ENCODE measurements at places on chromosomes 12 and 14. TPM values are rescaled to one million over a fixed set of nuclear protein-coding genes. Genes with fewer than 3 reads are reported as not detected.
A peak's percentile ranks its signal among the peaks of the same experiment; 100 is the strongest.

Gene CLEC2A
- not detected for total RNA-seq

Gene AKT1
- total RNA-seq = 157 TPM

DNA sequence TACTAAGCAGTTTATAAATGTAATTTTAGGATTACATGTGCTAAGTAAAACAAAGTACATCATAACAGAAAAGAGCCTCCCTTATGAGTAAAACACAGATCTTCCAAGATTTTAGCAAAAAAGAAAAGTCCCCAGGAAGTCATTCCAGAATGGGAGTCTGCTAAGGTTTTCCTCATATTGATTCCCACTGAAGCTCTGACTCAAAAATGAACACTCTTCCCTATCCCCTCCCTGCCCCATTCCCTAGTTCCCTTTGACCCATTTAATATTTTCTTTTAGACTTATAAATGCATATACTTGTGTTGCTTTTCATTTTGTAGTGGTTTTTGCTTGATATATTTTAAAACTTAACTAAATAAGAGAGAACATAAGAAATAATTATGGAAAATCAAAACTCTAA lies 40.1 kb downstream of the PTGER2 start:
- no peaks in the 10 kb centered on the region for H3K36me3 ChIP-seq
- peaks cover 45% of the 10 kb centered on the region for H3K4me1 ChIP-seq
- no peak overlapping the region for H3K4me3 ChIP-seq

- H3K27me3 ChIP-seq = no peaks in the 10 kb centered on the region
- H3K4me1 ChIP-seq = peaks cover 28% of the 10 kb centered on the region
- no peak for DNase-seq
- H3K4me3 ChIP-seq = no peak overlapping the region
- H3K27ac ChIP-seq = no peak overlapping the region
- no peaks in the 10 kb centered on the region for H3K36me3 ChIP-seq
These were observed 292.4 kb downstream of the NUAK1 start for GRCh38 chr12:105846331-105846730.

DNA sequence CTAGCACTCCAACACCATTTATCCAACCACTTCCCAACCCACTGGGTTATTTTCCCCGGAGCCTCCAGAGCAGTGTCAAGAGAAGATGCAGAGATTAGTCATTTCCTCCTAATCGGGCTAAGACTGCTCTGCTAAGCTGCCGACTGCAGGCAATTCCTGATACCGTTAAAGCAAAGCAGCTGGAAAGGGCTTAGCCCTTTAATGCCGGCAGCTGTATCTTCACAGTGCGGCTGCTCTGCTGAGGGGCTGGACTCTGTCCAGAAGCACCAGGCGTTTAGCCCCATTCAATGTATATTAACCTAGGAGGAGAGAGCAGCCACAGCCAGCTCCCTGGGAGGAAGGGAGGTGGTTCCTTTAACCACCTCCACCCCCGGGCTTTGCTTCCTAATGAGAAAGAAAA lies 11.1 kb downstream of the AQP6 start:
- peaks cover 17% of the 10 kb centered on the region for H3K4me1 ChIP-seq
- peak overlapping the region; percentile 26 for H3K4me3 ChIP-seq
- peak; percentile 83 for DNase-seq
- H3K27me3 ChIP-seq = no peaks in the 10 kb centered on the region
- H3K27ac ChIP-seq = peak overlapping the region; percentile 83
- peaks cover 5% of the 10 kb centered on the region for H3K36me3 ChIP-seq

GRCh38 chr14:33676135-33676566 lies 274.7 kb downstream of the EGLN3 start:
- peak overlapping the region; percentile 82 for H3K27ac ChIP-seq
- peaks cover 50% of the 10 kb centered on the region for H3K4me1 ChIP-seq
- no peaks in the 10 kb centered on the region for H3K36me3 ChIP-seq
- no peak for DNase-seq

DNA sequence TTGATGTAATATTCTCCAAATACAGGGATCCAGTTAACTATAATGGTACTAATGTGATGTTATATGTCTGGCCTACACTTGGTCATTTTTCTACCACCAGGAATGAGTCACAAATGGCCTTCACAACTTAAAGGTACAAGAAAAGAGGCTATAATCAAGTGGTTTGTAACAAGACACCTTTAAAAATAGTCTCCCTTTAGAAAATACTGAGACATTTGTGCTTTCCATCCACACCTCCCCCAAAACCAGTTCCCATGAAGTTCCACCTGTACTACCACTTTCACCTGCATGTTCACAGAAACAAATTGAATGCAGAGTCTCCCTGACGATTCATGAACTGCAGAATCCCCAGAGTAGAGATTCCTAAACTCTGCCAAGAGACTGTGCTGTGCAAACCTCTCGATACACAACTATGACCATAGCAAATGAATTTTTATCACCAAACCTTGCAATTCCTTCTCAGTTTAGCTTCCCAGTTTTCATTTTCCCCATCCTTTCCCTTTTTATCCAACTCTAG lies 6.0 kb downstream of the BTG1 start:
- peak overlapping the region; percentile 99 for H3K4me3 ChIP-seq
- H3K4me1 ChIP-seq = peaks cover 89% of the 10 kb centered on the region
- H3K27me3 ChIP-seq = no peaks in the 10 kb centered on the region
- peaks cover 45% of the 10 kb centered on the region for H3K36me3 ChIP-seq

- no peaks in the 10 kb centered on the region for H3K36me3 ChIP-seq
- H3K4me1 ChIP-seq = peaks cover 18% of the 10 kb centered on the region
- DNase-seq = no peak
- H3K27ac ChIP-seq = no peak overlapping the region
These were observed 2.0 kb upstream of the GALC start for GRCh38 chr14:87994974-87995373.

DNA sequence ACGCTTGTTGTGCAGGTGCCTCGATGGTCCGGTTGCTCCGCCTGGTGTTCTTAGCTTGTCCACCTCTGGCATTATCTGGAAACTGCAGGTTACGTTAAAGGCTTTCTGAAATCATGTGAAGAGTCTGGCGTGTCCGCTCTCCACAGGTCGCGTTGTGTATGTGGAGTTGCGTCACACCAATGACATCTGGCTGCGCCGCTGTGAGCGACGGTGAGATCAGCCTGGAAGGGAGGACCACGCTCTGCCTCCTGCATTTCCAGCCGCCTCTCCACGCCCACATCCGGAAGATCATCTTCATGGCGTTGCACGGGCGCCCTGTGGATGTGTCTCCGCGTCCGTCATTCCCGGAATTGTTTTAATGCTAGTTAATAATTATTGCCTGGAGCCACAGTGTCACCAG lies 50.6 kb upstream of the GALNT9 start:
- H3K27me3 ChIP-seq = peaks cover 24% of the 10 kb centered on the region
- H3K4me1 ChIP-seq = no peaks in the 10 kb centered on the region
- no peak for DNase-seq
- no peak overlapping the region for H3K27ac ChIP-seq
- H3K36me3 ChIP-seq = no peaks in the 10 kb centered on the region

- peak overlapping the region; percentile 87 for H3K27ac ChIP-seq
- no peaks in the 10 kb centered on the region for H3K27me3 ChIP-seq
- H3K36me3 ChIP-seq = no peaks in the 10 kb centered on the region
- peaks cover 47% of the 10 kb centered on the region for H3K4me1 ChIP-seq
These were observed 46.5 kb downstream of the ITPR2 start for GRCh38 chr12:26786491-26786864.

- H3K27me3 ChIP-seq = no peaks in the 10 kb centered on the region
- DNase-seq = peak; percentile 90
- peaks cover 35% of the 10 kb centered on the region for H3K4me1 ChIP-seq
- peak within 1 kb of the TSS; percentile 98 for H3K4me3 ChIP-seq
- peak within 1 kb of the TSS; percentile 98 for H3K27ac ChIP-seq
These were observed at the start of gene PDE3A for GRCh38 chr12:20368114-20368650. PDE3A (plus strand) TSS chr12:20368537; CDS start chr12:20369285, 748 bp downstream.

DNA sequence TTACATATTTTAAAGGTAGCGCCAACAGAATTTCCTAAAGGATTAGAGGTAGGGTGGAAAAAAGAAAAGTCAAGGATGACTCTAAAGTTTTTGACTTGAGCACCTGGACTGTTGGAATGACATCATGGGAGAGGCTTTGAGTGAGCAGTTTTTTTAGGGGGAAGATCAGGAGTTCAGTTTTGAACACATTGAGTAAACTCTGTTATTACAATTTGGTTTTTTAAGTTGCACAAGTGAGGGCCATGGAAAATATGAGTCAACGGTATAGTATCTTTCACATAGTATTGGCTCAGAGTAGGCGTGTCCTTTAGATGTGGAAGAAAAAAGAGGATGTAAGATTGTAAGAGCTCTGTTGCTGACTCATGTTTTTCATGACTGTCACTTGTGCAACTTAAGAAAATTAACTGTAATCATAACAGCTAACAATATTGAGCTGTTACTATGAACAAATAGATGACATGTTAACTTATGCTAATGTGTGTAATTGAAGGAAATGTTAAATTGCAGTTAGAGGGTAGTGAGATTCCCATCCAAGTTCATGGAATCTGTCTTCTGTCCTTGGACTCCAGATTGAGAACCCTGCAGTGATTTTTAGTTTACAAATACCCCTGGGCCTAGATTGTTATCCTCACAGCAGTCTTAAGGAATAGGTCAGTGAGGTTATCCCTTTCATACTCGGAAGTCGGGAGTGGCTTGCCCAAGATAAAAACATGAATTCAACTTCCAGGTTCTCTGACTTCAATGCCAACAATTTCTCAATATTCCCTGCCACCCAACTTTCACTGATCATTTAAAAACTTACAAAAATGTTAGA lies 48.2 kb upstream of the ATP2B1 start:
- no peak for DNase-seq
- no peak overlapping the region for H3K4me3 ChIP-seq
- no peaks in the 10 kb centered on the region for H3K36me3 ChIP-seq

GRCh38 chr14:55957950-55958349 lies 160.3 kb upstream of the PELI2 start:
- no peak overlapping the region for H3K4me3 ChIP-seq
- no peak overlapping the region for H3K27ac ChIP-seq
- no peaks in the 10 kb centered on the region for H3K4me1 ChIP-seq
- no peak for DNase-seq

DNA sequence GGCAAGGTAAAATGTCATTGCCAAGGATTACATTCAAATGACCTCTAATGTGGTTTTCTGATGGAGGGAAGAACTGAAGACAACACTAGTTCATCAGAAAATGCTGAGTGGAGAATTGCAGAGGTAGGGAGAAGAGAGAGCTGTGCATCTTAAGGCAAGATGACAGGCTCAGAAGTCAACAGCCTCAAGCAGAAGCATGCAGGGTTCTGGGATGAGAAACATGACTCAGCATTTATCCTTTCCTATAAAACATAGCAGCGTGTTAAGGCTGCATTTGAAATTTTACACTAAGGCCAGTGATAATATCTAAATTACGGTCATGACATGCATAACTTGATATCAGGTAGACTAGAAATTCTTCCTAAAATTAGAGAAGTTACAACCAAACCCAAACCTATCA lies 53.7 kb upstream of the DYRK2 start:
- no peak overlapping the region for H3K27ac ChIP-seq
- H3K27me3 ChIP-seq = no peaks in the 10 kb centered on the region
- no peaks in the 10 kb centered on the region for H3K36me3 ChIP-seq
- peaks cover 12% of the 10 kb centered on the region for H3K4me1 ChIP-seq
- H3K4me3 ChIP-seq = no peak overlapping the region
- no peak for DNase-seq

DNA sequence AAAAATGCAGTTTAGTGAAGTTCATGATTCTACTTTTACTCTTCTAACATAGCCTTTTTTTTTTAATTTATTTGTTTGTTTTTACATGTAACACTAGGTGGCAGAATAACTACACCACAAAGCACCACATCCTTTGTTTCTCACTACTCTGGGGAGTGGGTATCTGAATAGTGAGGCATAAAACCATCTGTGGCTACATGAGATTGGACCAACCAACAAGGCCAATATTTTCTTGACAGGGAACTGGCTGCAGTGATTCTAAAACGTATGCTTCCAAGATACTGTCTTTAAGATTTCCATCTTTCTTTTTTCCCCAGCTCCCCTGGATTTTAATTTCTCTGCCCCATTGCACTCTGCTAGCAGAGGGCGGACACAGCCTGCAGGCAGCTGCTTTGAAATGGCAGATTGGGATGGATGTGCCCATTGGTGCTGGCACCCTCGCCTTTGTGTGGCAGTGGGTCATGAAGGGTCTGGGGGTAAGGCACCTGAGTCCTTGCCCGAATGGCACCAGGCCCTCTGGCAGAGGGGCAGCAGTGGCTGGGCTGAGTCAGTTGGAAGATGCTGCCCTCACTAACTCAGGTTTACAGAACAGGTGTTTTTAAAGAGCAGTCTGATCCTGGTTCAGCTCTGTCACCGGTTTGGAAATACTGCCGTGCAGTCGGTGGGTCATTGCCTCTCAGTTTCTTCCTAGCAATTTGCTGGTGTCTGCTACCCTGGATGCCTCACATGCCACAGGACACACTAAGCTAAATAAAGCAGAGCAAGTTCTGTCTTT lies 429.1 kb downstream of the RAD51B start:
- no peak for DNase-seq
- no peaks in the 10 kb centered on the region for H3K36me3 ChIP-seq
- H3K4me1 ChIP-seq = peaks cover 81% of the 10 kb centered on the region
- H3K27me3 ChIP-seq = no peaks in the 10 kb centered on the region
- no peak overlapping the region for H3K4me3 ChIP-seq

GRCh38 chr14:33404054-33404453 lies 465.4 kb downstream of the NPAS3 start:
- DNase-seq = no peak
- H3K27ac ChIP-seq = no peak overlapping the region
- H3K4me3 ChIP-seq = no peak overlapping the region

DNA sequence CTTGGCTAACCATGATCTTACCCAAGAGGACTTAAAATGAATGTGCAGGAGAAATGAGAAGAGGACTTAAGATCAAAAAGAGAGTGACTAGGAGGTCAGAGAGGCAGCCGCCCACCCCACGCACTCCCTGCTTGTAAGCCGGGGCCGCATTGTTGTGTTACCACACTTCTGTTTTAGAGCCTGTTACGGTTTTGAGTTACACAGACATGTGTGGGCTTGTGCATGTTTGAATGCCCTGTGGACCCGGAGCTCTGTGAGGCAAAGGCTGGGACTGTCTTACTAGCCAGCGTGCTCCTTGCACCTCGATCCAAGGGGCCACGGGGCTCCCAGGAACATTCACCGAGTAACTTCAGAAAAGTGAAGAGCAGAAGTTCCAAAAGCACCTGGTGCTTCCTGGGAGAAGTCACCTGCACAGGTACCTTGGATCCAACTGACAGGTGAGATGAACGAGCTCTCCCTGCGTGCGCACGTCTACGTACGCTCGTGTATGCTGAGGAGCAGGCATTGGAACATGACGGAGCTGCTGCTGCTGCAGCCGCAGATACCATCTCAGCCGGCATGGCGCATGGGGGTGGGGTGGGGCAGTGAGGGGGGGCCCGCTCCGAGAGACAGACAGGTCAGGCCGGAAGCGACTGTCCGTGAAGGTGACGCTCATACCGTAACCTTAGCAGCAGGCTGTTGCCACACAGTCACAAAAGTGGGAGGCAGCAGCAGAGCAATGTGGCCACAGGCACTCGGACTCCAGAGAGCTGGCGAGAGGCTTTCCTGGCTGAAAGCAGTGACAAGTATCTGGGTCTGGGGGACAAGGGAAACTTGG lies 23.7 kb downstream of the SFSWAP start:
- peak; percentile 71 for DNase-seq
- H3K4me1 ChIP-seq = peaks cover 16% of the 10 kb centered on the region
- no peaks in the 10 kb centered on the region for H3K27me3 ChIP-seq
- no peak overlapping the region for H3K4me3 ChIP-seq

GRCh38 chr14:44149597-44149996 lies 357.5 kb downstream of the FSCB start:
- no peak overlapping the region for H3K4me3 ChIP-seq
- H3K4me1 ChIP-seq = no peaks in the 10 kb centered on the region
- no peaks in the 10 kb centered on the region for H3K36me3 ChIP-seq
- H3K27me3 ChIP-seq = no peaks in the 10 kb centered on the region
- no peak overlapping the region for H3K27ac ChIP-seq

GRCh38 chr14:103540821-103541708 lies 12.1 kb downstream of the TRMT61A start:
- no peaks in the 10 kb centered on the region for H3K36me3 ChIP-seq
- peaks cover 44% of the 10 kb centered on the region for H3K4me1 ChIP-seq
- H3K27ac ChIP-seq = peak overlapping the region; percentile 89
- no peak for DNase-seq

GRCh38 chr12:132084621-132085290 lies 59.4 kb downstream of the DDX51 start:
- H3K27me3 ChIP-seq = no peaks in the 10 kb centered on the region
- H3K4me3 ChIP-seq = peak overlapping the region; percentile 95

All from osteocyte (in vitro differentiated cells).